ENCODE measurements at places on chromosomes 16 and 17.
A peak's percentile ranks its signal among the peaks of the same experiment; 100 is the strongest.

DNA sequence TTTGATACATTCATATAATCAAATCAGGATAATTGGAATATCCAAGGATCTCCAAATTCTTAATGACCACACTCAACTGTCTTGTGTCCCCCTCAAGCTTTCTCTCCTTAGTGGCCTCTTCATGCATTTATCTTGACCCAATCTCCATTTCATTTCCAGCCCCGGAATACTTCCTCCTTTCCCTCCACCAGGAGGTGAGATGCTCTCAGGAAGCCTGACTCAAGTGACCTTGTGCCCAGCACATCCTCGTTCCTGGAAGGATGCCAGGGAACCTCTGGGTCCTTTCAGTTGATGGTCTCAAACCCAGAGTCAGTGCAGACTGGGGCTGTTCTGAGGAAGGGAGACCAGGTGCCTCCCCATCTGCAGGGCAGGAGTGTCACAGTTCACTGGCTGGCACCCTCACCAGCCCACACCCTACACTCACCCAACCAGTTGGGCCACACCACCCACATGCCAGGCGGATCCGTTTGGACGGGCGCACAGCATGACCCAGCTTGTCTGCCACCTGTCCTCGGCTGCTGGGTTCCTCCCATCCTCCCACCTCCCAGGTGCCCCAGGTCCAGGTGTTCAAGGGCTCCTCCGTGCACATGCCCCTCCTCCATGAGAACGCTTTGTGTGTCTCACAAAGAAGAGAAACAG, 14.0 kb upstream of the EMP2 start:
- DNase-seq = no peak

DNA sequence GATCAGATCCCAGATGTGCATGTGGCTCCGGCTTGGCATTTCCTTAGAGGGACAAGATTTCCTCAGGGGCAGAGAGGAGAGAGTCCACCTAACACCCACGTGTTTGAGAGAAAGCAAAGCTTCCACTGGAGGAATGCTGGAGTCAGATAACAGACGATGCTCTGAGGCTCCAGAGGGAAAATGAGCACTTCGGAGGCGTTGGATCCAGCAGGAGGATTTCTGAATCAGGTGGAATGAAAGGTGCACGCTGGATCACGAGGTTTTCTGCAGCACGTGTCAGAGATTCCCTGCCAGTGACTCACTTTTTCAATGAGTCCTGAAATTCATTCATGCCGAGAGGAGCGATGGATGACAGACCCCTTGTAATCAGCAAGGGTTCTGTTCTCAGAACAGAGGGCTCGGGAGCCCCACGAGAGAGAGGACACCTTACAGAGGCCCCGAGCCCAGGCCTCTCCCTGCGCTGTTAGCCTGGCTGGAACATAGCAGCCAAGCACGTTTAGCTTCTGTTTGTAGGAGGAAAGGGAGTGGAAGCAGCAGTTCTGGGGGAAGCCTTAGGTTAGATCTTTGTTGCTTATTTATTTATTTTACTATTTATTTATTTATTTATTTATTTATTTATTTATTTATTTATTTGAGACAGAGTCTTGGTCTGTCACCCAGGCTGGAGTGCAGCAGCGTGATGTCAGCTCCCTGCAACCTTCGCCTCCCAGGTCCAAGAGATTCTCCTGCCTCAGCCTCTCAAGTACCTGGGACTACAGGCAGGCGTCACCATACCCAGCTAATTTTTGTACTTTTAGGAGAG, 49.3 kb upstream of the JPH3 start:
- DNase-seq = no peak

DNA sequence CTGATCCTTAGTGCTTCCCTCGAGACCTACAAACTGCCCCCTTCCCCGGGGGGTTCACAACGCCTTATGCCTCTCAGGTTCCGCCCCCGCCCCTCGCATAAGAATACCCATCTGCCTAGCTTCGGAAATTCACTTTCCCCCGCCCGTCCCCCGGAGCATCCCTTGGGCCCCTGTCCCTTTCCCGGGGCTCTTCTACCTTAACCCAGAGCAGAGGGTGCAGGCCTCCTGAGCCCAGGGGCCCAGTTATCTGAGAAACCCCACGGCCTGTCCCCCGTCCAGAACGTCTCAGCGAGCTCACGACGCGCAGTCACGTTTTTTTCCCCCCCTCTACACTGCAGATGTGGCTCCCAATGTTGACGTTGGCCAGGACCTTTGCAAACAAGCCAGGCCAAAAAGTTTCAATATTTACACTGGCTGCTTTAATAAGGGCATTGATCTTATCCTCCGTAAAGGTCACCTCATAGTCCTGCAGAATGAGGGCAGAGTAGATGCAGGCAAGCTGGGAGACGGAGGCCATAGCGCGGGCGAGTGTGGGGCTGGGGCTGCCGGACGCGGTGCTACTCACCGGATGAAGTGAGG, 1.4 kb upstream of the NBR1 start:
- peak; percentile 15 for DNase-seq

GRCh38 chr16:4410335-4411075, 5.9 kb downstream of the CORO7 start:
- DNase-seq = no peak

GRCh38 chr17:1648963-1649843, 463 bp downstream of the RILP start:
- DNase-seq = peak; percentile 94

- DNase-seq = no peak
Observed at GRCh38 chr16:59305850-59306249, 571.7 kb upstream of the GOT2 start.

GRCh38 chr17:82590881-82591539, 57.2 kb downstream of the WDR45B start:
- DNase-seq = no peak

DNA sequence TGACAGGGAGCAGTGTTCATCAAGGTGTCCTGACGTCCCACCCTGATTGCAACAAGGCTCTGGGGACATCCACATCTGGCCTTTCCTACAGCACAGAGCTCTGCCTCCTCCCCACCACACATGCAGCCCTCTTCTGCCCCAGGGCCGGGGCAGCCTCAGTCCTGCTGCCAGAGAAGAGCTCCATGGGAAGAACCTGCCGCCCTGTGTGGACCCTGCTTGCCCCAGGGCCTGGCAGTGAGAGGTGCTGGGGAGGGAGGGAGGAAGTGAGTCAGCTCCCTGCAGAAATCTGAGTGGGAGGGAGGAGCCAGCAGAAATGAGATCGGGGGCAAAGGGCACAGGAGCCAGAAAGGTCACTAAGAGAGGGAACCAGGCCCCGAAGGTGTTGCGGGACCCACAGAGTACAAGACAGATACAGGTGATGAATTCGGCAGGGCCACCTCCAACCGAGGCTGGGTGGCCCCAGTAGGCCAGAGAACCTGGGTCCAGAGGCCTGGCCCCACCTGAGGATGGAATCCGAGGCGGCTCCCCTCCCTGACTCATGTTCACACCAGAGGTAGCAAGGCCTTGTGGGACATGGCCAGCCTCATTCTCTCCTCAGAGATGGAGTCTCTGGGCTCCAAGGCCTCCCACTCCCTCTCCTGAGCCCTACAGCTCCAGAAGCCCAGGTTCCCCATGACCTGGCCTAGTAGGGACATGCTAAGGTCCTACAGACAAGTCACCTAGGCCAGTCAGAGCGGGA, 24.8 kb downstream of the MYO18A start:
- peak; percentile 55 for DNase-seq

DNA sequence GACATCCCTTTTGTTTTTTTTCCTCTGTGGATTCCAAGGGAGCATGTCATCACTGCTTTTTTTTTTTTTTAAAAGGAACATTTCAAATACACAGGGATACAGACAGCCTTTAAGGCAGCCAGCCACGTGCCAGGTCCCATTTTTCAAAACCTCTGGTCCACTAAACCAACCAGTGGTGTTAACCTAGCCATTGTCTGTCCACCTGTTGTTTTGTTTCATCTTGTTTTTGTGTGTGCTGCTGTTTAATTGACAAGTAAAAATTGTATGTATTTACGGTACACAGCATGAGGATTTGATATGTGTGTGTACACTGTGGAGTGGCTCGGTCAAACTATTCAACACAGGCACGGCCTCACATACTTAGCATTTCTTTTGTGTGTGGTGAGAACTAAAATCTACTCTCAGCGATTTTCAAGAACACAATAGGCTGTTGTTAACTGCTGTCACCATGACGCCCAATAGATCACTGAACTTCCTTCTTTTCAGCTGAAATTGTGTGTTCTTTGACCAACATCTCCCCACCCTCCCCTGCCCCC, 19.2 kb downstream of the TMEM114 start:
- DNase-seq = no peak

- no peak for DNase-seq
Observed at GRCh38 chr17:15266325-15267125, 1.4 kb upstream of the PMP22 start.

DNA sequence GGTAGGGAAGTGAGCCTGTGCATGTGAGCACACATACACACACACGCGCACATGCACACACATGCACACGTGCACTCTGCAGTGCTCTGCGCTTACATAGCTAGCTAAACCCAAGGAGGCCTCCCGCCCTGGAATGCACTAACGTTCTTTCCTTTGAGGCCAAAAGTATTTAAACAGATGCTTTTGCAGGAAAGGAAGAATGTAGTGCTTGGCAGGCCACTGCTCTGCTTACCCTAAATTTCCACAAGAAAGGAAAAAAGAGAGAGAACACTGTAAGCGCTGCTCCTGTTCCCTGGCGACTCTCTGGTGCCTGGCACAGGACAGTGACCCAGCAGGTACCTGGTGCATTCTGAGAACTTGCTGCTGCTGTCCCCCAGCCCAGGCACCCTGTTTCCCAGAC, 31.3 kb upstream of the MRPS23 start:
- DNase-seq = no peak

GRCh38 chr16:49496656-49497055, 123.1 kb downstream of the C16orf78 start:
- DNase-seq = no peak

DNA sequence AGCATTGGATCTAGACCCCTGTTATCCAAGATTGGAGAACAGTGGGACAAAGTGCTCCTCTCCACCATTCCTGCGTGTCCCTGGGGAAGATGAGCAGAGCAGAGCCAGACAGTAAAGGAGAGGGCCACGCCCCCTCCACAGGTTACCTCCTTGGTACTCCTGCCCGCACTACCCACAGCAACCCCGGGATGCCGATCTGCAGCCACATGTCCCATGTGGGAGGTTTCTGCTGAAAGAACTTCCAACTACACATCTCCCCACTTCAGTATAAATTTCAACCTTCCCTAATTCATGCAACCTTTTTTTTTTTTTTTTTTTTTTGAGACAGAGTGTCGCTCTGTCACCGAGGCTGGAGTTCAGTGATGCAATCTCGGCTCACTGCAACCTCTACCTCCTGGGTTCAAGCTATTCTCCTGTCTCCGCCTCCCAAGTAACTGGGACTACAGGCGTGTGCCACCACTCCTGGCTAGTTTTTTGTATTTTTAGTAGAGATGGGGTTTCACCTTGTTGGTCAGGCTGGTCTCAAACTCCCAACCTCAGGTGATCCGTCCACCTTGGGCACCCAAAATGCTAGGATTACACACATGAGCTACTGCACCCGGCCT, 2.3 kb downstream of the RAB37 start:
- DNase-seq = no peak

DNA sequence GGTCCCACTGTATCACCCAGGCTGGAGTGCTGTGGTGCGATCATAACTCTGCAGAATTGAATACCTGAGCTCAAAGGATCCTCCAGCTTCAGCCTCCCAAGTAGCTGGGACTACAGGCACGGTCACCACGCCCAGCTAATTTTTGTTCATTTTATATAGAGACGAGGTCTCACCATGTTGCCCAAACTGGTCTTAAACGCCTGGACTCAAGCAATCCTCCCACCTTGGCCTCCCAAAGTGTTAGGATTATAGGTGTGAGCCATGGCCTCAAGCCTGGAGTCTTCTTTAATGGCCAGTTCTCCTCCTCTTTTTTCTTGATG, 484 bp downstream of the CD300LB start:
- DNase-seq = no peak

- no peak for DNase-seq
Observed at GRCh38 chr17:29557085-29557738, 9.6 kb downstream of the ABHD15 start.

GRCh38 chr16:25114121-25114520, 2.6 kb downstream of the LCMT1 start:
- no peak for DNase-seq

DNA sequence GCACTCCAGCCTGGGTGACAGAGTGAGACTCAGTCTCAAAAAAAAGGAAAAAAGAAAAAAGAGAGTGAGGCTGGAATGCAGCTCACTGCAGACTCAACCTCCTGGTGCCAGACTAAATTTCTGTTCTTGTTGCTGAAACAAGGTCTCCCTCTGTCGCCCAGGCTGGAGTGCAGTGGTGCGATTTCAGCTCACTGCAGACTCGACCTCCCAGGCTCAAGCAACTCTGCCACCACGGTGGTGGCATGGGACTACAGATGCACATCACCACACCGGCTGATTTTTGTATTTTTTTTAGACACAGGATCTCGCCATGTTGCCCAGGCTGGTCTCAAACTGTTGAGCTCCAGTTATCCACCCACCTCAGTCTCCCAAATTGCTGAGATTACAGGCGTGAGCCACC, 34.6 kb downstream of the TRIM25 start:
- no peak for DNase-seq

GRCh38 chr17:82862191-82862590, 22.4 kb upstream of the ZNF750 start:
- DNase-seq = no peak

DNA sequence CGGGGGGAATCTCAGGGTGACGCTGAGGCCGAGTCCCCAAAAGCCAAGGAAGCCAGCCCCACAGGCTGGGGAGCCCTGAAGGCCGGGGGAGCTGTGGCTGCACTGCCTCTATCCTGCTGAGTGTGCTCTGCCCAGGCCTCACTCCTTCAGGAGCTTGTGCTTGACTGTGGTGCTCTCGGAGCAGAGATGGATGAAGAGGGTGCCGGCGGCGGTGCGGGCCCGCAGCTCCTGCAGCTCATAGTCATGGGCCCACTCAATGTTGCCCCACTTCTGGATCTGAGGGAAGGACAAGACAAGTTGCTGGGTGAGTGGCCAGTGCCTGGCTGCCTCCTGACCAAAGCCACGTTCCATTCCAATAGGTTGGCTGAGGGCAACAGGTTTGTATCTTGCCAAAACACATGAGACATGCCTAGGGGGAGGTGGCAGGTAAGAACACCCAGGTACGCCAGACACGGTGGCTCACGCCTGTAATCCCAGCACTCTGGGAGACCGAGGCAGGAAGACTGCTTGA, 20.5 kb downstream of the ATPAF2 start:
- DNase-seq = no peak

DNA sequence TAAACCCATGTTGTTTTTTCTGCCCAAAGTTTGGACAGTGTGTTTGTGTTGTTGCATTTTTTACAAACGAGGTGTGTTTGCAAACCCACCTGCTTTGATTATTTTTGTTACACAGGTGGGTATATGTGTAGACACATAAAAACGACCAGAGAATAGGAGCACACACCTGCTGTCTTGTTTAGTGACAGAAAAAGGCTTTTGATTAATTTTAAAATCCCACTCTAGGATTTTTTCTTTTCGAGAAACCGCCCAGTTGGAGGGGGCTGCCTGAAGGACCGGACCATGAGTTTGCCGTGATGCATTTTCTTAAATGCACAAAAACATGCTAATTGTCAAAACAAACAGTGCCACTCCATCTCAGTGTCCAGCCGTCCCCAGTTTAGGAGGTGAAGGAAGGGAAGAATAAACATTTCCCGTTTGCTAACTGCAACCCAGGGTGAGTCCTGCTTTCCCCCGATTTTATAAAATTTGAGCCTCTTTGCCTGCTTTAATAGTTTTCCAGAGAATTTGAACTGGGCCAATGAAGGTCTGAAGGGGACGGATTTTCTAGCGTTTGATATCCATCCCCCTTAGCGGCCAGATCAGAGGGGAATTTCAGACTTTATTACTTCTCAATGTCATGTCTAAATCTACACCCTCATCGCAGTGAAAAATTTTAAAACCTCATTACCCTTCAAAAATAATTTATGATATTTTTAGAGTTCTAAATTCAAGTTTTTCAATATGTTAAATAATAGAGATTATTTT, 3.2 kb downstream of the FOXC2 start:
- no peak for DNase-seq

- no peak for DNase-seq
Observed at GRCh38 chr17:20094777-20095176, 85.6 kb downstream of the SPECC1 start.

Data from stimulated activated CD4-positive, alpha-beta T cell treated with anti-CD3 and anti-CD28 coated beads, Interleukin-12 subunit alpha, Interleukin-12 subunit beta, amount 100 ng/mL, for 4 hours (primary cell).